Stimulated activated CD8-positive, alpha-beta memory T cell treated with anti-CD3 and anti-CD28 coated beads, Interleukin-2, amount 100 ng/mL, for 1 hour (primary cell): ENCODE measurements at places on chromosomes 3 and 15.

GRCh38 chr15:94125698-94126097 lies 105.7 kb upstream of the MCTP2 start:
- DNase-seq = no peak

GRCh38 chr15:35723120-35723847 lies 177.3 kb upstream of the DPH6 start:
- no peak for DNase-seq

GRCh38 chr3:102400766-102401165 lies 34.0 kb upstream of the ZPLD1 start:
- DNase-seq = no peak

- DNase-seq = no peak
These were observed 216.9 kb downstream of the ZBTB20 start for GRCh38 chr3:114929971-114930732.

DNA sequence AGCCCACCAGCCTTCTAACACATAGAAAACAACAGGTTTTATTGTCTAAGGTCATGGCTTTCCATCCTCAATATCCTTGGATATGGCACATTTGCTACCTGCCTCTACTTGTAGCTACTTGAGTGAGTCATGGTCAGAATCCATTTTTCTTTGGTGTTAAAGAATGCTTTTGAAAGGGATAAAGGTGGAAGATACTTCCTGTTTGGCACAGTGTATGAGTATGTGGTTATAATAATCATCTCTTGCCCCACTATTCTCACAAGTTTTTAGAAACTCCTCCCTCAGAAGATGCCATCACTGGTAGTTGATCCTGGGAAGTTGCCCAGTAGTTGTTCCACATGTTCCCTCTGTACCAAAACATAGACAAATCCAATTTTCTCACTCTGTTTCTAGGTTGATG lies 508.6 kb upstream of the IL12A start:
- DNase-seq = no peak

DNA sequence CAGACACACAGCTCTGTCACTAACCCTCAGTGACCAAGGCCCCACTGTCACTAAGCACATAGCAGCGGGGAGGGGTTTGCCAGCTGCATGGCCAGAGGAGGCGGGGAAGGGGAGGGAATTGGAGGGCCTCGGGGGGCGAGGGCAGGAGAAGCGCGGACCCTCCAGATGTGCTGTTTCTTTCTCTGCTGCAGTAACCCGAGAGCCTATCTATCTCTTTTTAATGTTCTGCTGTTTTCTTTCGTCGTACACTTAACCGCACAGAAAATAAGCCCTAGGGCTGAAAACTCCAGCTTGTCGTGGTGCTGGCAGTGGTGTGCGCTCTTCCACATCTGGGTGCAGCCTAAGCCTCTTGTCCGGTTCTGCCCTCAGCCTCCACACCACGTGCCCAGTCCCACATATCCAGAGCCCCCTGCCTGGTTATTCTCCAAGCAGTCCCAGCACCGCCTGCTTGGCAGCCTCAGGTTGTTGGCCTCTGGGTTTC lies 51.1 kb downstream of the BDH1 start:
- no peak for DNase-seq

GRCh38 chr15:31857194-31857593 lies 173.1 kb upstream of the CHRNA7 start:
- DNase-seq = no peak

DNA sequence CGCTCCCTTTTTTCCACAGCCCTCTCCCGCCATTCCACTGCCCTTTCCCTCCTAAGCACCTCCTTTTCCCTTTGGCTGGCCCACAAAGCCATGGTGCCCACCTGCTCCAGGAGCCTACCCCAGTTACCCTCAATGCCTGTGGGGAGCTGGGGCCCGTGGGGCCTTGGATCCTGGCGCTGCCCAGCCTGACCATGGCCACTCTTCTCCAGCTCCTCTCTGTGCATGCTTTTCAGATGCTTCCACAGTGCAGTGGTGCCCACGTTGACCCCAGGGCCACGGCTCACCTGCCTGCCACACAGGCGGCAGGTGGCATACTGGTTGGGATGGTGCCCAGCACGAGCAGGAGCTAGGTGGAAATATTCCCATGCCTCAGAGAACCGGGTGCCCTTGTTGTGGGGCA lies 1.5 kb downstream of the ZBED2 start:
- DNase-seq = no peak

- DNase-seq = no peak
These were observed 5.0 kb upstream of the KBTBD8 start for GRCh38 chr3:66993082-66993481.

DNA sequence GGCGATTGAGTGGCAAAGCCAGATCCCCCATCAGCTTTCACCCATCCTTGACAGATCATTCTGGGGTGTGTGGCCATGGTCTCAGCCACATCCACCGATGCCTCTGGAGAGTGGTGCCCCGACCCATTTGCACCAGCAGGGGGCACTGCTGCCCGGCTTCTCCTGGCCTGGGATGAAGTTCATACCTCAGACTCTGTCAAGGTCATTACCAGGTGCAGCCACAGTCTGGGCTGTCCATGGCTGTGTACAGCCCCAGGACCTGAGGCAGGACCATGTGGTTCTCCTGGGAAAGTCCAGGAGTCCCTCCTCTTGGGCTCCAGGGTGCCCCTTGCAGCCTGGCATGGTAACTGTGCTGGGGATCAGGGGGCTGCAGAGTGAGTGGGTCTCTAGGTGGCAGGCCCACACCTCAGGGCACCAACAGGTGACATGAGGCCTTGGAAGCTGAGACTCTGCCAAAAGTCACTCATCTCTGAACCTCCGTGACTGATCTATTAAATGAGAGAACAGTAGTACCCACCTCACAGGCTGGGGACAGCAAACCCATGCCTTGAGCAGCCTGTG lies 67.2 kb downstream of the CACNA2D2 start:
- peak; percentile 57 for DNase-seq

DNA sequence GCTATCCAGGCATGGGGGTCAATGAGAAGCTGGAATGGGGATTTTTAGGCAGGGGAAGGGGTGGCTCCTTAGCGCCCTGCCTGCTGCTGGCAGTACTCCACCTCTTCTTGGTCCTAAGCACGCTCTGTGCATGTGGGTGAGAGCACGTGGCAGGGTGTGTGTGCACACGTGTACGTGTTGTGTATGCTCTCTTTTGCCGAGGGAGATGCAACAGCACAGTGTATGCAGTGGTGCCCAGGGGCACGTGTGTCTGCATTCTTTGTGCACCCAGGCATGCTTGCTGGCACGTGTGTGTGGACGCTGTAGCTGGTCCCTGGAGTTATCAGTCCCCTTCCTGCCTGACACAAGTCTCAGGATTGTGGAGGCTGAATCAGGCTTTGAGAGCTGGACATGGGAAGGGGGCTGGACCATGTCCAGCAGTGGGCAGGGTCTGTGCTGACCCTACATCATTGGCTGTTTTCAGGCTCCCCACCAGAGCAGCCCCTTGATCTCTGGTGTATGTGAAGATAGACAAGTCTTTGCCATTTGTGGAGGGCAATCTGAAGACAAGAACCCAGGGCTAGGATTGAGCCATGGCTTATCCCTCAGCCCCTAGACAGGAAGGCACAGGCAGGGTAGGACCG lies 1.9 kb upstream of the CAMKV start:
- DNase-seq = no peak

- no peak for DNase-seq
These were observed 229.7 kb upstream of the TBL1XR1 start for GRCh38 chr3:177426878-177427495.

DNA sequence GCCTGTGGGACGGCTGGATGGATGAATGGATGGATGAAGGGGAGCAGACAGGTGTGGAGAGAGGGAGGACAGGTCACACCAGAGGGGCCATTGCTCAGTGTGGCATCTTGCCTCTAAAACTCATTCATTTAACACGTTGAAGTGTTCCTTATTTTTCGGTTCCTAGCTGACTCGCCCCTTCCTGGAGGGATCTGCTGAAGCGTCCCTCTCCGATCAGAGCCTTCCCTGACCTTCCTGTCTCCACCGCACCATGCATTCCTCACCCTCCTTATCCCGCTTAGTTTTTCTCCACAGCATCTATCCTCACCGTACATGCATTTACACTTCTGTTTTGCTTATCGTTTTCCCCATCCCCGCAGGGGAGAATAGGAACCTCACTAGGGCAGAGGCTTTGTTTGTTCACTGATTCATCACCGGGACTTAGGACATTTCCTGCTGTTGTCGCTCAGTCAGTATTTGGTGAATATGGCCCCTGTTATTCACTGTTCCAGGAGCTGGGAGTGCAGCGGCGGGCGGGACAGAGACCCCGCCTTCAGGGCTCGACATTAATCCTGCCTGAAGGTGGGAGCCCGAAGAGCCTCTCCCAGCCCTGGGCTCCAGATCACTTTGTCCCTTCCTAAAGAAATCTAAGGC lies 32.0 kb downstream of the FOXL2 start:
- no peak for DNase-seq

DNA sequence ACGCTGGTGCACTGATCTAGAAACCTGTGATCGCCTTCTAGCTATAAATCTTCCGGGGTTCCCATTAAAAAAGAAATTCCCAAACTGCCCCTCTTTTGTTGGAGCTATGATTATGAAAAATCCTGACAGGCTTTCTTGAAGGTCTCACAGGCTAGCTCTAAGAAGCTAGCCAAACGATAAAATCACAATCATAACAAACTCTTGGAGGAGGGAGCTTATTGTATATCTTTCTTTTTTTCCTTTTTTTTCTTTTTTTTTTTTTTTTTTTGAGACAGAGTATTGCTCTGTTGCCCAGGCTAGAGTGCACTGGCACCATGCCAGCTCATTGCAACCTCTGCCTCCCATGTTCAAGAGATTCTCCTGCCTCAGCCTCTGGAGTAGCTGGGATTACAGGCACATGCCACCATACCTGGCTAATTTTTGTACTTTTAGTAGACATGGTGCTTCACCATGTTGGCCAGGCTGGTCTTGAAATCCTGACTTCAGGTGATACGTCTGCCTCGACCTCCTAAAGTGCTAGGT lies 72.0 kb downstream of the MYO1E start:
- no peak for DNase-seq

- no peak for DNase-seq
These were observed 93.2 kb upstream of the LRIG1 start for GRCh38 chr3:66593978-66594377.

DNA sequence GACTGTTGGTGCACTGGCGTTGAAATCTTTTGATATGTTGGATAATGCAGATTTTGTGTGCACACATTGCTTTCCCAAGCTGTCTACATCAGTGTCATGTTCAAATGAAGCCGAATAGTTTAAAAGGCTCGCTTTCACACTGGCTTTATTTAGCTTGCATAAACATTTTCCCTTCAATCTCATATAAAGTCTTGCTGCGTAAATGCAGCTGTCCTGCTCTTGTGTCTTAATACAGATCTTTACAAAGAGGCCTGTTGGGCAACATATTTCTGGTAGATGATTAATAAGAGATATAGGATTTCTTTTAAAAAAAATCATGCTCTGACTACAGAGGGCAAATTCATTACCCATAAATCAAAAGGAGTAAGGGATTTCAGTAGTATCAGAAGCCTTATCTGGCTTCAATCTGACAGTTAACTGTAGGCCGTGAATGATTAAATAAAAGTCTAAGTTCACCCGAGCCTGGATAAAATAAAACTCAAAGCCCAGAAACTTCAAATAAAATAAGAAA lies 937.2 kb downstream of the FHIT start:
- no peak for DNase-seq

DNA sequence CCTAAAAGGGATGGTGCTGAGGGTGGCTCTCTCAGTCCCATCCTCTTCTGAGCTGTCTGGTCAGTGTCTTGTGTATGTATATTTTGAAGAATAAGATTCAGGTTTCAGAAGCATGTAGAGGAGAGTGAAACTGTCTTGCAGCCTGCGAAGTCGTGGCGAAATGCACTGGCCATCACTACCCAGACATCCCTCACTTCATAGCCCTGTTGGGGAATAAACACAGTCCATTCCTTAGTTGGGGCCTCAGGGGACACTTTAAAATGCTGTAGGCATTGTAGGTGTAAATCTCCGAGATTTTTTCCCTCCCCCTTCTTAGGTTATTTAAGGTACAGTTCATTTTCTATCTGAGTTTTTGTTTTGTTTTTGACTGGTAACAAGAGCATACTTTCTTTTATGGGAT lies 93.8 kb downstream of the DNASE1L3 start:
- DNase-seq = no peak

DNA sequence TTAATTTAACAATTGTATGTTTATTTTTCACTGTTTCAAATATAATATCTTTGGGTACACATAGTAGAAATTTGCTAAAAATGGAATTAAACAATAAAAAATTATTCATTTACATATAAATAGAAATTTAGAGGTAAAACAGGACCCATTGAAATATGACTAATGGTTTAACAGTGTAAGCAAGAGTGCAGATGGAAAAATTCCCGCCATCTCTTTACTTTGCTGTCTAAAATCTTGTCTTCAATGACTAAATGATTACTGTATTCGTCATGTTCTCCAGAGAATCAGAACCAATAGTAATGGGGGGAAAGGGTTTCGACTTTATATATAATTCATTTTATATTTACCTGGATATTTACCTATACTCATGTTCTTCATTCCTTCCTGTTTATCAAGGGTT lies 163.1 kb downstream of the IL1RAP start:
- DNase-seq = no peak

DNA sequence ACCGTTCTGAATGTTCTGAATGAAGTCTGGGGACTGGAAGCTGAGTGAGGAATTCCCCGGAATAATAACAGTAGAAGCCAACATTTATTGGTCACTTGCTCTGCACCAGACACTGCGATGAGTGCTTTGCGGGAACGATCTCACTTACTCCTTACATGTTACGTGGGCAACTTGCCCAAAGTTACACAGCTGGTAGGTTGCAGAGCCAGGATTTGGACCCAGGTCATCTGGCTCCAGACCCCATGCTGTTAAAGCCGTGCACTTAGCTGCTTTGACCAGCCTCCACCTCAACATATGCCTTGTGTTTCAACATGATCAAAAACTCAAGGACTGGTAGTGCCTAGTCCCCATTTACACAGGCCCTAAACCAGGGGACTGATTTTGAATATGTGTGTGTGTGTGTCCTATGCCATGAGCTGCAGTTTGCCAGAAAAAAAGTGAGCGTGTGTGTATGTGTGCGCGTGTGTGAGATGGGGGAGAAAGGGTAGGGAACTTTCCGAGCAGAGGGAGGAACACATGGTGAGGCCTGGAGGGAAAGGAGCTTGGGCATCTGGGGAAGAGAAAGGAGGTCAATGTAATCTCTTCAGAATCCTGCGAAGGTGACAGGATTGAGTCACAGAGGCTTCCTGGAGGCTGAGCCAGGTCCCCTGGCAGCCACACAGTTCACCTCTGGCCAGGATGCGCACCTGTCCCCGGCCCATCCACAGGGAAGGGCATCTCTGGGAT lies 28.9 kb downstream of the LINGO1 start:
- no peak for DNase-seq

DNA sequence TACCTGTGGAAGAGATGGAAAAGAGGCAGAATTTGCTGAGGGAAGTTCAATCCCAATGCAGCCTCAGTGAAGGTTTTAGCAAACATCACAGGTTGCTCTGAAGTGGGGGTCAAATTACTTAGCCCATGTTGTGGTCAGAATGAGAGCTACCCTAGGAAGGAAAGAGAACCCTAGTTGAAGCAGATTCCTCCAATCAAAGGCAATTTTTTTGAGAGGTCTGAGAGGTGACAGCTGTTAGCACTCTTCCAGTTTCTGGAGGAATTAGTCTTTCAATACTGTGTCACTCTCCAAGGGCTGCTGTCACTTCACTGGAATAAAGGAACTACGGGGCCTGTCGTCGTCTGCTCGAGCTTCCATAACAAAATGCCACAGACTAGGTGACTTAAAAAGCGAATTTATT lies 584.2 kb upstream of the DPPA4 start:
- no peak for DNase-seq
